ENCODE measurements at places on chromosomes 1 and 21. TPM values are rescaled to one million over a fixed set of nuclear protein-coding genes. Genes with fewer than 3 reads are reported as not detected.

GSTM5 gene
- not detected for total RNA-seq

SLAMF9 gene
- total RNA-seq: 0.25 TPM

EDARADD gene
- 3.5 TPM for total RNA-seq

MEGF6 gene
- 9.3 TPM for total RNA-seq

PLEKHN1 gene
- 5.8 TPM for total RNA-seq

LRRC8C gene
- 10.1 TPM for total RNA-seq

OR2M5 gene
- total RNA-seq: not detected

ILDR2 gene
- total RNA-seq: 0.03 TPM

MYOG gene
- not detected for total RNA-seq

TAS1R1 gene
- total RNA-seq: not detected

DAB1 gene
- total RNA-seq: not detected
